Activated CD4-positive, alpha-beta T cell treated with anti-CD3 and anti-CD28 coated beads, Interleukin-2, amount 10 ng/mL, durations not matched to agents 7 days and 5 days (primary cell): ENCODE measurements at places on chromosomes 2 and 18.

- DNase-seq: peak; percentile 80
Observed at GRCh38 chr2:218397820-218398436, 1.7 kb upstream of the CTDSP1 start.

- no peak for DNase-seq
Observed at GRCh38 chr2:7774481-7774880, 857.3 kb downstream of the RNF144A start.

GRCh38 chr2:210009896-210010295 lies 7.5 kb downstream of the RPE start:
- no peak for DNase-seq

GRCh38 chr2:114068438-114068837 lies 178.5 kb downstream of the ACTR3 start:
- no peak for DNase-seq

- DNase-seq: no peak
Observed at GRCh38 chr2:238567996-238568395, 141.3 kb downstream of the ASB1 start.

DNA sequence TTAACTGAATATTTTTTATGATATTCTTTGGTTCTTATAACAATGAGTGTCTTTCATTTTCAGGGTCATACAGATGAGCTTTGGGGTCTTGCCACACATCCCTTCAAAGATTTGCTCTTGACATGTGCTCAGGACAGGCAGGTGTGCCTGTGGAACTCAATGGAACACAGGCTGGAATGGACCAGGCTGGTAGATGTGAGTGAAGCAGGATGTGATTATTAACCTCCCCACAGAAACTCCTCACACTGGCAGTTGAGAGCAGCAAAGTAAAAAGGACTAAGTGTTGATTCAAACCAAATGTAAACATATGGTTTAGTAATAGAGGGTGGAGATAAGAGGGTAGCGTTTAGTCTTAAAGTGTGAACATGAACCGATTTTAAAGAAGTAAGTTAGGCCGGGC lies 57.8 kb downstream of the COX7A2L start:
- no peak for DNase-seq

GRCh38 chr2:27738349-27739057 lies 33.0 kb upstream of the MRPL33 start:
- DNase-seq: no peak

- DNase-seq: no peak
Observed at GRCh38 chr2:171579481-171579880, 57.2 kb downstream of the CYBRD1 start.

DNA sequence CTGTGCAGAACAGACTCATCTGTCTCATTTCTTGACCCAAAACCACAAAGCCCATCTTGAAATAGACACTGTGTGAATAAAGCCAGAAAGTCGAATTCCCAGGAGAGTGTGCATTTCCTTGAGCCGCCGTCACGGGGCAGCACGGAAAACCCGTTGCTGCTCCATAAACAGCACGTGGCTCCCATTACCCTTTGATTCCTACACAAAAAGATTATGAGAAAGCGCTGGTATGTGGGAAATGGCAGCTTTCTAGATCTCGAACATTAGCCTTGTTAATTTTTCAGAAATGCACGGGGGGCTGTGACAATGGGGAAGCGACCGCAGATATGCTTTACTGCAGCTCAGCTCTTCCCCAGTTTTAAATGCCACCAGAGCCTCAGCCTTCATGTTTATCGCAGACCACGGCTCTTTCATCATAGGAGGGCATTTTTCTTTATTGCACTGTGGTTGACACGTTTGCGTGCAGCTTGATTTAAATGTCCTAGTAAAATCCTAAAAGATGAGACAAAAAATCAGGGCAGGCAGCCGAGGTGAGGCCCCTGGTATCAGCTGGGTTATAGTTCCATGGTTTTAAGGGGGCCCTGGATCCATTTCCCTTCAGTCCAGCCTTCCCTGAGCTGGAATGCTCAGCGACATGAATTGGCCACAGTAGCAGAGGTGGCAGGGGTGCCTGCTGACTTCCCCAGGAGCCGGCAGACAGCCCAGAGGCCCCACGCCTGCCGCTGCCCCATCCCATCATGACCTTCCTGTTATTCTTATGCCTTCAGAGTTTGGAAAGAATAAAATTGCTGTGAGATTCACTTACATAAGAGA lies 249.3 kb downstream of the NDUFA10 start:
- DNase-seq: no peak

DNA sequence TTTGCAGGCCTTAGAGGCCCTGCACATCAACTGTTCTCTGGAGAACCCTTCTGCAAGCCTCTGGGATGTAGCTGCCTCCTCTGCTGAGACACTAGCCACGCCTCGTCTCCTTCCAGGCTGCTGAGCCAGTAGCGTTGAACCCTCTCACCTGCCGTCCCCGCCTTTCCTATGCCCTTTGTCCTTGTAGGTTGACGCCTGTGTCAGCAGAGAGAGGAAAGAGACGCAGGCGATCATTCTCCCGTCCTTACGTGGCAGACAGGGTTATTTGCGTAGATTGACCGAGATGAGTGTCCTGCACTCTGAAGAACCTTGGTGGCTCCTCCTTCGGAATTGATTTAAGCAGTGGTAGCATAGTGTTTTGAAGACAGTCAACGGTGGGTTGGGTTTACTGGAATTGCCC lies 27.8 kb downstream of the ID2 start:
- DNase-seq: no peak

DNA sequence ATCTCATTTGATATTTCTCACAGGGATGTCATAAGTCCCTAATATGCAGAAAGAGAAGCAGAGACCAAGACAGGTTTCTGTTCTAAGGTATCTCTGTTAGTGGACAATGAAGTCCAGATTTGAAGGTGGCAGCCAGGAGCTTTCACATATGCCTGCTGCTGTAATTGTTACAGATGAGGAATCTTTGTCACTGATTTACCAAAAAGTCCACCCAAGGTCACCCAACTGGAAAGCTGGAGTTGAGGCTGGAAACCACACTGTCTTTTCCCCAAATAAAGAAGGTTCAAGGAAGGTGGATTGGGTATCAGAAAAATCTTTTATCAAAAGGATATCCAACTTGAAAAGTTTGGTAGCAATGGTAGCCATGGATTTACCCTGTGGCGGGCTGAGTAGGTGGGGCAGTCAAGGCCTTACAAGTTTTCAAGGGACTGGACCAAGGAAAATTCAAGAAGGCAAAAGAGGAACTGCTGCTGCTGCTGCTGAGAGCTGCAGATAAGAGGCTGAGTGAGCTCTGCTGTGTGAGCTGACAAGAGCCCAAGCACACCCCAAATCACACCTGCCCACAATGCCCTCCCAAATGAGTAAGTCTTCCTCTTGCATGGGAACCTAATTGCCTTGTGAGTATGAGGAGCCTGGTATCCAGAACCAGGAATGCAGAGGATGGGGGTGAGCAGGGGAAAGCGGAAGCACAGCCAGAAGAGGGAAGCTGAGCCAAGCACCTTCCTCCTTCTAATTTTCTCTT lies 241.2 kb downstream of the ANAPC1 start:
- no peak for DNase-seq

GRCh38 chr2:233435436-233436190 lies 81.3 kb downstream of the DGKD start:
- no peak for DNase-seq

GRCh38 chr2:20660506-20661420 lies 6.2 kb upstream of the GDF7 start:
- DNase-seq: no peak

DNA sequence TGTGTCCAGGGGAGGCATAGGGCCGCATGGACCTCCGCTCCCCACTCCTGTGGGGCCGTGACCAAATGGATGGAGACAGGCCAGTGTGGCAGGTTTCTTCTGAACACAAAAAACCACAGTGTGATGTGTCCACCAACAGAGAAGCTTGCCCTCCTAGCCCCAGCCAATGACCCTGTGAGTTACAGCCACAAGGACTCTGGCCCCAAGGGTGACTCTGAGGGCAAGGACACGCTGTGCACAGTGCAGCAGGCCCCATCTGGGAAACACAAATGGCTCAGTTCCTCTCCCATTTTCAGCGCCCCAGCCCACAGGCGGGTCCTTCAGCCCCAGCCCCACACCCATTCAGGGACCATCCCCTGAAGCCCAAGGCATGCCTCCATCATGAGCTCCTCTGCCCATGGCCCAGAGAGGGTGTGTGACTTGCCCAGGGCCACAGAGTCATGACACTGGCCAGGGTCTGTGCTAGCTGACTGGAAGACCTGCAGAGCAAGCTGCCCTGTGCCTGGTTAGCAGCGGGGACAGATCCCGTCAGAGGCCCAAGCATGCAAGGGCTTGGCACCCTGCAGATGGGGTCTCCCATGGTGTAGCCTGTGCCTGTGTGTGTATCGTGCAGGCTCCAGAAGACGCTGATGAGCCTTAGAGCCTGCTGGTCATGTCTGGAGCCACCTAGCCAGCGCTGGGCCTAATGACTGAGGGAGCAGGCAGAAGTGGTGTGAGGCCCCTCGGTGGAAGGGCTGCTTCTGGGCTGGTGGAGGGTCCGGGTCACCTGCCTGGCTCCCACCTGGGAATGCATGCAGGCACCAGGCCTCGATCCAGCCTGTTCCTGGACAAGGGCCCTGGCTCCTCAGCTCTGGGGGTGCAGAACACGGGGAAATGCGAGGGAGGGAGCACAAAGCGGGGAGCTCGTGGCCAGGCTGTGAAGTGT lies 47.7 kb downstream of the HS6ST1 start:
- DNase-seq: no peak

DNA sequence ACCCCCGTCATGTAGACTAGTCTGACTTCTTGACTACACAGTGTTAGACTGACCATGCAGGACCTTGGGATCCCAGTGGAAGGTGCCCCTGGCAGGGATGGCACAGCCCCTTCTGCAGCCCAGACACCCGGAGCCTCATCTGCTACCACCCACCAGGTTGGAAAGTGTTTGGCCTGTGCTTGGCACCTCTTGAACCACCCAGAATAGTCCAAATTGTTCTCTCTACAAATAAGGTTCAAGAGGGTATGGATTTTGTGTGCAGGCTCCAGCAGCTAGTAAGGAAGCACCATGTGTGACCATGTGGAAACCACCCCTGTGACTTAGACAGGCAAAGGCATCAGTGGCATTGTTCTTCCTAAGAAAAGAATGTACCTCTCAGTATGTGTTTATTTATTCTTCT lies 18.4 kb downstream of the L3MBTL4 start:
- DNase-seq: no peak

DNA sequence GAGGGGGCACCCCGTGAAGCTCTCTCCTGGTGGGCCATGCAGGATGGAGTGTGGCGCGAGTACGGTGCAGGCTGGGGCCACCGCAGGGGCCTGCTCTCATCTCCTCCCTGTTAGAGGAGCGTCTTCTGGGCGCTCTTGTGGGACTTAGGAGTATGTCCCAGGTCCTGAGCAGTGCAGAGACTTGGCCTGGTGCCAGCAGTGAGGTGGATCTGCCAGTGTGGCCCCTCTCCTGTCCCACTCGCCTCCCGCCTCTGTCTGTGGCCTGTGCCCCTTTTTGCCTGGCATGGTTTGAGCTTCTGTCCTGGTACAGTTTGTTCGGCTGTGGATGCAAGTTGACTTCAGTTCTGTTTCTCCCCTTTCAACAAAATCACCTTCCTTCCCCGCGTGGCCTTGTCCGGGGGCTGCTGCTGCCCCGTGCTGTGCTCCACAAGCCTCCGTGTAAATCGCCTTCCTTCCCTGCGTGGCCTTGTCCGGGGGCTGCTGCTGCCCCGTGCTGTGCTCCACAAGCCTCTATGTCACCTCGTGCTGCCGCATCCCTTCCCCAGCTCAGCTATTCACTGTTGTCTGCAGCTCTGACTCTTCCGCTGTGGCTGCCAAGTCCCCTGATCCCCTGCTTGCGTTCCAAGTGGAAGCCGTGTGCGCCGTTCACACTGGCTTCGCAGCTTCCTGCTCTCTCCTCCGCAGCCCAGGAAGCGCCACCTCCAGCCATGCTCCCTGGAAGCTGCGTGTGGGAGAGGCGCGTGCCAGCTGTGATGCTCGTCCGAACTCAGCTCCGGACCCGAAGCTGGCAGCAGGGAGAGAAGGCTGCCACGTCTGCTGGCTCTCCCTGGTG lies 13.7 kb downstream of the LDLRAD4 start:
- no peak for DNase-seq

- DNase-seq: peak; percentile 70
Observed at GRCh38 chr18:79680100-79680879, 687 bp downstream of the CTDP1 start.

DNA sequence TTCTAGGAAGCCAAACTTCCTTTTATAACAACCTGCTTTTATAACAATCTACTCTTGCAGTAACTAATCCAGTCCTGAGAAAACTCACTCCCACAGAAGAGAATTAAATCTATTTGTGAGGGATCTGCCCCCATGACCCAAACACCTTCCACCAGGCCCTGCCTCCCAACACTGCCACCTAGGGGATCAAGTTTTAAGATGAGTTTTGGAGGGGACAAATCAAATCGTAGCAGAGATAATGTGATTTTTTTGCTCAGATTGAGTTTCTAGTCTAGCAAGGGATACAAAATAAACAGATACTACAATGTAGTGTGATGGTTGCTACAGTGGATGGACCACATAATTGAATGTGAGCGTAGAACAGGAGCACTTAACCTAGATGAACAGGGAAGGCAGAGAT lies 52.2 kb downstream of the NCOA1 start:
- no peak for DNase-seq

DNA sequence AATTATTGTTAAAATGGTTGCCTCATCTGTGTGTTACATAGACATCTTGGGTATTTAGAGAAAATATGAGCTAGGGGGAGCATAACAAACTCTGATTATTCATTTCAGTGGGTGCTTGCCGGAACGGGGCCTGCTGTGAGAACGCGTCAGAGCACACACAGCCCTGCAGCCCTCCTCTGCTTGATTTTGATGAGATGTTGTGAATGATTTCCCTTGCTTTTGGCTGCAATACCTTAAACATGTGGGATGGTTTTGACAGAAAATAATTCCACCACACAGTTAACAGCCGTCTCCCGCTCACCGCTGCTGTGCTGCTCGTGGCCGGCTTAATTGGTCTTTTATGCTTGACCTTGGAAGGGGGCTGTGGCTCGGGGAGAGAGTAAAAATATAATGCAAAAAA lies 49.9 kb upstream of the TXNDC2 start:
- DNase-seq: no peak

GRCh38 chr18:37389684-37390368 lies 175.8 kb downstream of the CELF4 start:
- no peak for DNase-seq

DNA sequence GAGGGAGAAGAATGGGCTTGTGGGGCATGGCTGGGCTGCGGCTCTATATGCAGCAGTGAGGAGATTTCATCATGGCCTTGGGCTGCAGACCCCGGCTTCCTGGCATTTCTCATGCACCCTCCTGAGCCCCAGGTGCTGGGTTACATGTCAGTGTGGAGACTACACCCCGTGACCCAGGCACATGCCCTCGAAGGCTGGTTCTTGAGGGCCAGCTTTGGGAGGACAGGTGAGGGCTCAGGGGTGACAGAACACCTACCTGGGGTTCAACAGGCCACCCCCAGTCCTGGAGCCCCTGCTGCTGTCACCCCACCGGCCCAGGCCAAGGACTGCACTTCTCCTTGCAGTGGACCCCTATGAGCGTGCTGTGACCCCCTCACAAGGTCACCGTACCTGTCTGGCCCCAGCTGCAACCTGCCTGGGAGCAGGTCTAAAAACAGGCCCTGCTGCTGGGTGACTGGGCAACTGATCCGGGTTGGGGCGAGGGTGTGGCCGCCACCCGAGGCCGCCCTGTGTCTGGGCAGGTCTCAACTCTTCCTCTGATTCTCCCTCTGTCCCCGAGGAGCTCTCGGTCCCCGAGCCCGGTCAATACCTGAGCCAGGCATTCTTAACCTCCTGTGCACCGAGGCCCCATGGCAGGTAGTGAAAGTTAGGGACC lies 94.8 kb upstream of the OTOS start:
- DNase-seq: no peak
